ENCODE measurements at places on chromosomes 5 and 9.

- no peak for DNase-seq
Measured at GRCh38 chr9:130379649-130379970, 65.2 kb upstream of the ASS1 start.

GRCh38 chr9:109463924-109464625 lies 34.0 kb downstream of the PTPN3 start:
- no peak for DNase-seq

GRCh38 chr9:108374626-108375025 lies 481.2 kb downstream of the ACTL7B start:
- no peak for DNase-seq

- no peak for DNase-seq
Measured at GRCh38 chr5:135094339-135095051, 60.5 kb upstream of the PITX1 start.

DNA sequence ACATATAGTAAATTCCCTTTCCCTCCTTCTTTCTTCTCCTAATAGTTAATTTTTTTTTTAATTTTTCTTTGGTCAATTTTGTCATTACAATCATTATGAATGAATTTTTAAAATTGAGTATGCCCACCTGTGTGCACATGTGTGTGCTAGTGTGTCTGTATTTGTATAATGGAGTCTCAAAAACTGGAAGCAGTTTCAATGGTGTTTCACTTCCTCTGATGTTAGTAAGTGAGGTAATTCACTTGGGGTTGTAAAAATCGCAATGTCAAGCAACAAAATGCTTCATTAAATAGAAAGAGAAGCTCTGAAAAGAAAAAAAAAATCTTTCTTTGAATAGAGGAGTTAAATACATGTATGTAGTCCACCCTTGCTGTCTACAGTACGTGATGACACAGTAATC lies 1467.6 kb upstream of the NUDT12 start:
- DNase-seq: no peak

DNA sequence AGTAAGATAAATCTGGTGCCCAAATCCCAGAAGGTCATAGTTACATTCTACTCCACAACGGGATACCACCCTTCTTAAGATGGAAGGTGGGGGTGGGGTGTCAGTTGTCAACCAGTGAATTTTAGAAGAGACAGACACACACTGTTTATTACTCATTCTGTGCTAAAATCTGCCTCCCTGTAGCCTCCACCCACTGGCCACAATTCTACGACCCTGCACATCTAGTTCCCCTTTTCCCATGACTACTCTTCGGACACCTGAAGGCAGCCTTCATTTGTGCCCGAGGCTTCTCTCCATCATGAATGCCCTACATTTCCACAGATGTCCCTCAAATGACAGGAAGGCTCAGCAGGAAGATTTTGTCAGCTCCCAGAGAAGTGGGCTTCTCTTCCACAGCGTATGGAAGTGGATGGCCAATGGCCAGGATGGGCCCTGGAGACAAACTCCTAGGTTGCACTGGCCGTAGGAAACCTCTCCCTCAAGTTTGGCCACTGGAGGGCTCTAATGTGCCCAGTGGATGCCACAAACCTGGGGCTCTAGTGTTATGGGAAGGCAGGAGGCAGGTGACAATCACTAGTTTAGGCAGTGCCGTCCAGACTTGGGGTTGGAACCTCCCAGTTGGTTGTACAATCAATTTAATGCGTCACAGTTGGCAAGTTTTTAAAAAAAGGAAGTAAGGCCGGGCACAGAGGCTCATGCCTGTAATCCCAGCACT lies 46.6 kb downstream of the PTPN3 start:
- no peak for DNase-seq

DNA sequence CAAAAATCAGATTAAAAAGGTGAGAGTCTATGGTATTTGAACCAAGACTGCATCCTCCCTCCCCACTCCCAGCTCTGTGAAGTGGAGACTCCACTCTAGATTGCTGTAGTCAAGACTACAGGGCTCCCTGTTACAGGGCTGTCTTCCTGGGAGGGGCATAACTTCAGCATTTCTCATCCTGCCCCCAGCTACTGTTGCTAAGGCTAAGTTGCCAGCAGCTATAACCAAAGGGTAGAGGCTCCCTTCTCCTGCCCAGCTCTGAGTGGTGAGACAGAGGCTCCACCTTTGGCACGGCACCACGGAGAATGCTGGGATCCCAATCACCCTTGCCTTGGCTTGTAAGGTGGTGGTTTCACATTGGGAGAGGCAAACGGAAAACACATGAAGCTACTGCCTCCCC lies 39.2 kb upstream of the GCNT4 start:
- DNase-seq: no peak

DNA sequence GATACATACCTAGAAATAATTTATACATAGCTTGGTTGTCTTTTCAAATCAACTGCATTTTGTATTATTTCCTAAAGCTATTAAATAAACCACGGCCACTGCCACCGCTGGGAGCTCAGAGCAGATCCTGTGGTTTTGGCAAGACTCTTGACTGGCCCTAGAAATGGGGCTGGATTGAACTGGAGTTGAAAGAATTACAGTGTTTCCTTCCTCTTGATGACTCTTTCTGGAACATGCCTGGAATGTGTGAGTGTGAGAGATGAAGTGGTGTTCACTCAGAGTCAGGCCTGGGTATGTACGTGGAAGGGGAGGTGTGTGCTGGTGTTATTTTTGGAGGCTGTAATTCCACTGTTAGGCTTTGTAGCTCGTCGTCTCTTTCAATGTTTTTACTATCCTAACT lies 45.9 kb downstream of the TEK start:
- no peak for DNase-seq

GRCh38 chr9:72200452-72200851 lies 51.2 kb downstream of the GDA start:
- no peak for DNase-seq

- no peak for DNase-seq
Measured at GRCh38 chr9:23829580-23830475, 3.8 kb upstream of the ELAVL2 start.

- no peak for DNase-seq
Measured at GRCh38 chr5:80238778-80239679, 16.8 kb downstream of the SERINC5 start.

- no peak for DNase-seq
Measured at GRCh38 chr9:108039493-108039892, 549.9 kb upstream of the KLF4 start.

- no peak for DNase-seq
Measured at GRCh38 chr5:174236070-174236469, 190.6 kb downstream of the NSG2 start.

GRCh38 chr9:96344458-96345180 lies 38.9 kb downstream of the SLC35D2 start:
- DNase-seq: no peak

DNA sequence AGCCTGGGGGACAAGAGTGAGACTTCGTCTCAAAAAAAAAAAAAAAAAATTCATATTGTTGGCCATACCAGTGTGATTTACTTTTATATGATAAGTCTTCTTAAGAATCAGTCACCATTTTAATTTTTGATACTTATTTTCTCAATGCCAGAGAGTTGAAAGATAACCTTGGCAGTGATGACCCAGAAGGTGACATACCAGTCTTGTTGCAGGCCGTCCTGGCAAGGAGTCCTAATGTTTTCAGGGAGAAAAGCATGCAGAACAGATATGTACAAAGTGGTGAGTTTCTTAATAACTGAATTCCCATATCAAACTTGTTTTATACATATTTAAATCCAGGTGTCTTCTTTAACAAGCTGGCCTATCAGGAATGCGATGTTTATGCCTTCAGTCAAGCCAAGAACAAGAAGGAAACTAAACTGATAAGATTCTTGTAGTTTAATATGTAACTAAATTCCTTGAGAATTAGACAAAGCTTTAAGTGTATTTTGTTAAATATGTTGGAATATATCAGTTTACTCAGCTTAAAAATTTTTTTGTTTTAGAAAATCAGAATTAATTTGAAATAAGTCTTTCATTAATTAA lies 81.5 kb downstream of the NIPBL start:
- DNase-seq: no peak

GRCh38 chr5:156174225-156174624 lies 152.7 kb upstream of the SGCD start:
- no peak for DNase-seq

GRCh38 chr5:36561601-36562000 lies 44.8 kb upstream of the SLC1A3 start:
- no peak for DNase-seq

GRCh38 chr5:140806834-140807775 lies at the start of gene PCDHA4:
Gene PCDHA4 (plus strand): TSS chr5:140807068.
- DNase-seq: peak; percentile 48

DNA sequence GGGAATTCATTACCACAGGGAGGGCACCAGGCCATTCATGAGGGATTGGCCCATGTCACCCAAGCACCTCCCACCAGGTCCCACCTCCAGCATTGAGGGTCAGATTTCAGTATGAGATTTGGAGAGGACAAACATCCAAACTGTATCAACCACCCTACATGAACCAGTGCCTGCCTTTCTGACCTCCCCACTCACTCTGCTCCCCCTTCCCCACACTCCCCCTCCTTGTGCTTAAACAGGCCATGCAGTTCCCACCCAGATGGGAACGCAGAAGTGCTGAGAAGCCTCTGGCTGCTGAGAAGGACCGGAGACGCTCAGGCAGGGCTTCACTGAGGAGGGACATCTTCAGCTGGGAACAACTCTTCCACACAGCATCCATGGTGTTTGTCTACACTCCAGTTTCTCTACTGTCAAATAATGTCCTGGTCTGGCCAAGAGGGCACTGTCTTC lies 30.0 kb upstream of the ADAMTS2 start:
- DNase-seq: no peak

DNA sequence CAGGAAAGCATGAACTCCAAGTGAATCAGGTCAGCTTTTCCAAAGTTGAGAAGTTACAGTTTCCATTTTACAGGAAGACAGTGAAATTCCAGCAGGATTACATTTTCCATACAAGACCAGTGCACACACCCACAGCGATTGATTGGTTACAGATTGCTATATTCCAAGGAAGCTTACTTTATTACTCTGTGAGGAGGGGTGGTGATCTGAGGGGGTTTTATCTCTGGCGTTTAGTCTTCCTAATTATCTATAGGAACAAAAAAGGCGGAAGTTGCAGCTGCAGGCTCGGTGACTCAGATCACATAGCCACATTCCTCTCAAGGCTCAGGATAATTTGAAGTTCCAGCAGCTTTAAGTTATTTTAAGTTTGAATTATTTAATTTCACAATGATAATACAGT lies 450.4 kb upstream of the NMUR2 start:
- no peak for DNase-seq

DNA sequence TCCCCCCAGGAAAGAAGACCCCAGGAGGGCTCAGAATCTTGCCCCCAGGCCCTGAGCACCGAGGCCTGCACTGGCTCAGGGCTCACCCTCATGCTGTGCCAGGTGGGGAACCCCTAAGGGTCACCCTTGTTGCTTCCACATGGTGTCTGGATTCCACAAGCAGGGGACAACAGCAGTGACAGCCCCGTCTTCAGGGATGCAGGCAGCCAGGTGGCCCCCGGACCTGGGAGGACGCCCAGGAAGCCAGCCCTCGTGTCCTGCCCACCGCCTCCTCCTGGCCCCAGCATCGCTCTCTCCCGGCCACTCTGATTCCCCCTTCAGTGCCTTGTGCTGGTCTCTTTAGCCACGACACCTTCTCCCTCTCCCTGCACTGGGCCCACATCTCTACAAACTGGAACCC lies 60.0 kb upstream of the SARDH start:
- no peak for DNase-seq

- no peak for DNase-seq
Measured at GRCh38 chr9:98146101-98146991, 27.3 kb upstream of the TRIM14 start.

GRCh38 chr9:138046641-138047301 lies 169.2 kb downstream of the CACNA1B start:
- DNase-seq: no peak

DNA sequence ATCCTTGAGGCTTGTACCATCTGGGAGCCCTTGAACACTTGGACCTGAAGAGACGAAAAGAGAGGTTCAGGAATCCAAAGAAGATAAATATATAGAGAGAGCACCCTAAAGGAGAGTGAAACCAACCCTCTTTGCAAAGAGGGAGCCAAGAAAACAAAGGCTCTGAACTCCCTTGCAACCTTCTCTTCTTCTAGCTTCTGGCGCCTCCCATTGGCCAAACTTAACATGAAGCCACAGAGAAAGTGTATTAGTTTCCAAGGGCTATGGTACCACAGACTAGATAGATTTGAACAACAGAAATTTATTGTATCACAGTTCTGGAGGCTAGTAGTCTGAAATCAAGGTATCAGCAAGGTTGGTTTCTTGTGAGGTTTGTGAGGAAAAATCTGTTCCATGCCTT lies 175.1 kb downstream of the HCN1 start:
- peak; percentile 11 for DNase-seq

- no peak for DNase-seq
Measured at GRCh38 chr5:132484391-132484725, 6.2 kb downstream of the IRF1 start.

DNA sequence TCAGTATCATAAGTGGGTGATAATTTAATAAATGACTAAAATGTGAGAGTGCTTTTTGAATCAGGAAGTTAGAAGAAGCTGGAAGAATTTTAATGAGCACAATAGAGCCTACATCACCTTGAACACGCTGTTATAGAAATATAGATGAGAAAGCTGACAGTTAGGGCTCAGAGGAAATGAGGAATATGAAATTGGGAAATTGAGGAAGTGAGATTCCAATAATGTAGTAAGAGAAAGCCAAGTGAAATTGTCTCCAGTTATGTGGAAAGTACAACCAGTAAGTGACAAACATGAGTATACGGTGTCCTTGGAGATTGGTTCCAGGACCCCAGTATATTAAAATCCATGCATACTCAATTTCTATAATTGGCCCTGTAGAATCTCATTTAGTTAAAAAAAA lies 235.9 kb upstream of the FAM174A start:
- no peak for DNase-seq

GRCh38 chr9:89929673-89930480 lies 325.1 kb downstream of the GADD45G start:
- no peak for DNase-seq

GRCh38 chr5:53038196-53038847 lies 49.2 kb downstream of the ITGA2 start:
- no peak for DNase-seq

- no peak for DNase-seq
Measured at GRCh38 chr5:67010684-67011409, 185.8 kb downstream of the CD180 start.

DNA sequence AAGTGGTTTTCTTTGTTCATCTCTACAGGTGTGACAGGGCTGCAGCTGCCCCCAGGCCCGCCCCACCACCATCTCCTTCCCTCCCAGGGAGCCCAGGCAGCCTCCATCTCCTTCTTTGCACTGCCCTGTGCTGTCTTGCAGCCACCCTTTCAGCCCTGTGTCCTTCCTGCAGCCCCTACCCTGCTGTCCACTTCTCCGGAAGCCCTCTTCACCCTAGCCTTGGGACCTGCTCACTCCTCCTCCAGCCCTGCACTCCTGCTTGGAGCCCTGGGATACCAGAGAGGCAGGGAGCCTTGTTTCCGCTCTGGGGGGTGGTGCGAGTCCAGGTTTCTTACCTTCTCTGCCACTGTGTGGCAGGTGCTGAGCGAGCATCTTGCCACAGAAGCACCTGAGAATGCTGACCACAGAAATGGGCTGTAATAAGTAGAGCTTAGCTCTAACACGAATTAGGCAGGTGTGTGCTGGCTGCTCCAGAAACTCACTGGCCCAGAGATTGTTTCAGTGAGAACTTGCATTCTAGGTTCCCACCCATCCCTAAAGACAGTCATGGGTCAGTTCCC lies 51.3 kb upstream of the GADD45G start:
- no peak for DNase-seq
